ENCODE measurements at places on chromosomes 12 and 14. TPM values are rescaled to one million over a fixed set of nuclear protein-coding genes. Genes with fewer than 3 reads are reported as not detected.

The FAM177A1 gene
- 43.2 TPM for total RNA-seq

The IAPP gene
- total RNA-seq: not detected

The KRT74 gene
- not detected for total RNA-seq

The SPX gene
- total RNA-seq: 1.0 TPM

GRCh38 chr12:69595689-69596088 is 10.4 kb downstream of the CCT2 start:
- no peak overlapping the region for H3K27ac ChIP-seq
- no peak overlapping the region for H3K4me3 ChIP-seq
- H3K36me3 ChIP-seq: peaks cover 67% of the 10 kb centered on the region
- no peaks in the 10 kb centered on the region for H3K27me3 ChIP-seq
- H3K4me1 ChIP-seq: peaks cover 9% of the 10 kb centered on the region

DNA sequence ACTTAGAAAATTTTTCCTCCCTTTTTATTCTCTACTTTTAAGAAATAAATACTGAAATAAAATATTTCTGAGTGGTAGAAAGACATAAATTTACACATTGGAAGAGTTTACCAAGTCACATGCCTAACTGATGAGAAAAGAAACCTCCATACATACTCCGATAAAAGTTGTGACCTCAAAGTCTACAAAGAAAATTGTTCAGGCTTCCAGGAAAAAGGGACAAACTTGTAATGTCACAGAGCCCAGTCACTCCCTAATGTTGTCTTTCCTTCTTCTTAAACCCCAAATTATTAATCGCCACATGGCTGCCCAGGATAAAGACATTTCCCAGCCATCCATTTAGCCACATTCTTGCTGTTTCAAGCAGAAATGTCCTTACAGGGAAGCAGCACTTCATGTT is 455.3 kb downstream of the MDGA2 start:
- H3K27me3 ChIP-seq: no peaks in the 10 kb centered on the region
- H3K4me1 ChIP-seq: no peaks in the 10 kb centered on the region
- H3K36me3 ChIP-seq: no peaks in the 10 kb centered on the region
- no peak overlapping the region for H3K4me3 ChIP-seq
- H3K27ac ChIP-seq: no peak overlapping the region
- no peak for DNase-seq

DNA sequence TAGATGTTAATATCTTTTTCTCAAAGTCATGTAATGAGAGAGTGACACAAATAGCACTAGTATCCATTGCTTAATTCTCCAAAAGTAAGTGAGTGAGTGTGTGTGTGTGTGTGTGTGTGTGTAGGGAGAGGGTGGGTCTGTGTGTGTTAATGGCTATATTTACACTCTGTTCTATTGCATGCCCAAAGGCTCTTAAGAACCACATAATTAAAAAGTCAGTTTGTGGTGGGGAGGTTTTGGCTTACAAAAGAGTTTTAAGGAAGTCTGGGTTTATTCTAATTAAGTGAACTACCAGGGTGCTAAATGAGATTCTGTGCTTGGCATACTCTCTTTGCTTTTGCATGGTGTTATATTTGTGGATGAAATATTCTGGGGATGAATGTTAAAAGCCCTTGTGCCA is 1897.6 kb upstream of the FLRT2 start:
- no peaks in the 10 kb centered on the region for H3K4me1 ChIP-seq
- no peak overlapping the region for H3K27ac ChIP-seq
- DNase-seq: no peak
- H3K36me3 ChIP-seq: no peaks in the 10 kb centered on the region
- H3K4me3 ChIP-seq: no peak overlapping the region

DNA sequence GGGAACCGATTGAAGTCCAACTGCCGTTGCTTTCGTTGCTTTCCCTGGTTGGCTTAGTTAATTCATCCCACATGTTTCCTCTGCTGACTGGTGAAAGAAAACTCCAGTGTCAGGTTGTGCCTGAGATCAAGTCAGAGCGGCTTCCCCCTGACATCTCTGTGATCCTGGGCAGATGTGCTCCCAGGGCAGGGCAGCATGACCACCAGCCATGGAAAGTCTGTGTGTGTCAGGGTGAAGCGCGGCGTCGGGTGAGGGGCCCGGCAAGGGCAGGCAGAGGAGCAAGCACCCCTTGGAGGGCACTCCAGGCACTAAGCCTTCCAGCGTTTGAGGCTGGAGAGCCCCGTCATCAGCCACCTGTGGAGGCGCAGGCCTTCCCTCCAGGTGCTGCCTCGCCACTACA is 54.5 kb upstream of the IGF1 start:
- H3K27ac ChIP-seq: no peak overlapping the region
- H3K36me3 ChIP-seq: no peaks in the 10 kb centered on the region
- H3K27me3 ChIP-seq: peaks cover 4% of the 10 kb centered on the region
- H3K4me1 ChIP-seq: no peaks in the 10 kb centered on the region
- no peak overlapping the region for H3K4me3 ChIP-seq

DNA sequence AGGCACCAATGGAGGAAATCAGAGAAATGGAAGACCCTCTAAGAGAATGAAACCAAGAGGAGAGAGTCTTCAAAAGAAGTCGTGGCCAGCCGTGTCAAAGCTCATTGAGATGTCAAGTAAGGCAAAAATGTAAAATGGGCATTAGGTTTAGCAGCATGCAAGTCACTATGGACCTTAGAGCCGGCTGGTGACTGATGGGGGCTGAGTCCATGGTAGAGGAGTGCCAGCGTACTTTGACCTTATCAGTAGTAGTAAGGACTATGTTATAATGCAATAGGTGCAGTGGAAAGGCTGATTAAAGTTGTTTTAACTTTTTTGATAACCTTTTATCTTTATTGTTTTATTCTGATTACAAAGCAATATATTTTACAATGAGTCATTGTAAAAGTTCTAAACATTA is 66.5 kb downstream of the ANO6 start:
- no peaks in the 10 kb centered on the region for H3K27me3 ChIP-seq
- H3K4me3 ChIP-seq: no peak overlapping the region
- DNase-seq: no peak

DNA sequence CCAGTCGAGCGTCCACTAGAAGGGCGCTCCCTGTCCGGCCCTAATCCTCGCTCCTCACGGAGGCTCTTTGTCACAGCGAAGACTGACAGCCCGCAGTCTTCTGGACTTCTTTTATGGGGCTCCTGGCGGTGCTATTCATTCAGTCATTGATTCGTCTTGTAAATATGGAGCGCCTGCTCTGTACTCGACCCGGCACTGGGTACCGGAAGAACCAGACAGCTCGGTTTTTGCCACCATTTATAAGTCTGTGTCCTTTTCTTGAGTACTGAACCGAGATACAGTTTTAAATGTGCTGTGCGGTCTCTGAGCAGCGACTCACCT is 570 bp downstream of the DMAC2L start:
- peak overlapping the region; percentile 92 for H3K4me3 ChIP-seq
- peak overlapping the region; percentile 99 for H3K27ac ChIP-seq
- H3K36me3 ChIP-seq: peaks cover 10% of the 10 kb centered on the region
- DNase-seq: no peak
- peaks cover 2% of the 10 kb centered on the region for H3K27me3 ChIP-seq

GRCh38 chr14:48398675-48399282 is 723.4 kb upstream of the MDGA2 start:
- H3K36me3 ChIP-seq: no peaks in the 10 kb centered on the region
- H3K4me3 ChIP-seq: no peak overlapping the region
- H3K4me1 ChIP-seq: no peaks in the 10 kb centered on the region
- no peak overlapping the region for H3K27ac ChIP-seq
- no peaks in the 10 kb centered on the region for H3K27me3 ChIP-seq

DNA sequence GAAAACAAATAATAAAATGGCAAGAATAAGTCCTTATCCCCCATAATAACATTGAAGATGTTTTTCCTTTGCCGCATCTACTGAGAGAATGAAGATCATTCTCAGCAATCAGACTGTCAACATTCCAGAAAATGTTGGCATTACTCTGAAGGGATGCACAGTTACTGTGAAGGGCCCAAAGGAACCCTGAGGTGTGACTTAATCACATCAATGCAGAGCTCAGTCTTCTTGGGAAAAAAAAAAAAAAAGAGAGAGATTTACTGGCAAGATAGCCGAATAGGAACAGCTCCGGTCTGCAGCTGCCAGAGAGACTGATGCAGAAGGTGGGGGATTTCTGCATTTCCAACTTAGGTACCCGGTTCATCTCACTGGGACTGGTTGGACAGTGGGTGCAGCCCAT is 41.3 kb upstream of the OR6J1 start:
- H3K27me3 ChIP-seq: peaks cover 22% of the 10 kb centered on the region
- H3K27ac ChIP-seq: no peak overlapping the region
- no peak for DNase-seq
- peak overlapping the region; percentile 42 for H3K4me3 ChIP-seq
